ENCODE measurements at places on chromosomes 12 and 14.

DNA sequence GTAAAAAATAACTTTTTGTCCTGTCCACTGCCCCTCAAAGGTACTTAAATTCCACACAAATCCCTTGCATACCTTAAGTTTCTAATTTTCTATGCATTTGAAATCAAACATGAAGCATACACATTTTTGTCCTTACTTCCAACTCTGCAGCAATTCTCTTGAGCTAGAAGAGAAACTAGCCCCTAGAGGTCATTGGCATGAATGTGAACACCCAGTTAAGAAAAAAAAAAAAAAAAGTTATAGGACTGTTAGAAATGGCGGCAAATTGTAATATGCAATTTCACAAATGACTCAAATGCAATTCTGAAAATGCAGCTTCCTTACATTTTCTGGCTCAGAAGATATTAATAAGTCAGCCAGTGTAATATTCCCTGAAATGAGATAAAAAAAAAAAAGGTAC, 4.6 kb upstream of the ESR2 start:
- H3K4me1 ChIP-seq = no peaks in the 10 kb centered on the region
- H3K36me3 ChIP-seq = no peaks in the 10 kb centered on the region
- no peak overlapping the region for H3K27ac ChIP-seq
- H3K4me3 ChIP-seq = no peak overlapping the region
- no peak for DNase-seq

- H3K4me3 ChIP-seq = no peak overlapping the region
- peak overlapping the region; percentile 27 for H3K27ac ChIP-seq
- DNase-seq = no peak
- H3K36me3 ChIP-seq = no peaks in the 10 kb centered on the region
- no peaks in the 10 kb centered on the region for H3K27me3 ChIP-seq
Observed at GRCh38 chr14:75547552-75548250, 25.4 kb downstream of the BATF start.

DNA sequence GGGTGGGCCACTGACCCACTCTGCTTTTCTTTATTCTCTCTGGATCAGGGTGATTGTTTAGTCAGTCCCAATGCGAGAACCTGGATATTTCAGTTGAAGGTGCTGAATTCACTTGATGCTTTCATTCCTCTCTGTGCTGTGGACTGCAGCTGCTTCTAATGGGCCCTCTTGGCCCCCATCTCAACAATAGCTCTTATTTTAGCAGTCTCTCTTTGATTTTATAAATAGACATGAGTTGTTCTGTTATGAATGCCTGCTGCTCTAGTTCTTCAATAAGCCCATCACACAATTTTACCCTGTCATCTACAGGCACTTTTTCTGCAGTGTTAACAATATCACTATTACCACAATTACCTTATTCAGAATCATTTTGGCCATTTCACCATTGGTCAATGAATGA, 54.1 kb upstream of the YARS2 start:
- H3K4me1 ChIP-seq = no peaks in the 10 kb centered on the region
- no peak overlapping the region for H3K27ac ChIP-seq
- no peak for DNase-seq
- no peaks in the 10 kb centered on the region for H3K27me3 ChIP-seq
- H3K36me3 ChIP-seq = peaks cover 14% of the 10 kb centered on the region
- no peak overlapping the region for H3K4me3 ChIP-seq

DNA sequence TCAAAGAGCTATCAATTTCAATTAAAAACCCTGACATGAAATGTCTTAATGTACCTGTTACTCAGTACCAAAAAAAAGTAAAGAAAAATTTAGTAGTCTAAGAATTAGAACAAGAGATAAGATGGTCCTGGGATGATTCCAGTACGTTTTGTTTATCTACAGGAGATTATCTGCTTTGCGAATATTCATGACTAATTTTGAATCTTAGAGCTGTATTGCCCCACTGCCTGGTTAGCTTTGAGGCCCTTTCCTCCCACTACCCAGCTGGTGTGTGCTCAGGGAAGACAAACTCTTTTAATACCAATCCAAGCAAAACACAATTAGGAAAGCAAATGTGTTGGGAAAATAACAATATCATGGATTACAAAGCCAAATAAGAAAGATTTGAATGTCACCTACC, 263.5 kb downstream of the FOXG1 start:
- no peaks in the 10 kb centered on the region for H3K36me3 ChIP-seq
- H3K4me3 ChIP-seq = no peak overlapping the region
- peaks cover 18% of the 10 kb centered on the region for H3K4me1 ChIP-seq
- no peaks in the 10 kb centered on the region for H3K27me3 ChIP-seq
- no peak overlapping the region for H3K27ac ChIP-seq

DNA sequence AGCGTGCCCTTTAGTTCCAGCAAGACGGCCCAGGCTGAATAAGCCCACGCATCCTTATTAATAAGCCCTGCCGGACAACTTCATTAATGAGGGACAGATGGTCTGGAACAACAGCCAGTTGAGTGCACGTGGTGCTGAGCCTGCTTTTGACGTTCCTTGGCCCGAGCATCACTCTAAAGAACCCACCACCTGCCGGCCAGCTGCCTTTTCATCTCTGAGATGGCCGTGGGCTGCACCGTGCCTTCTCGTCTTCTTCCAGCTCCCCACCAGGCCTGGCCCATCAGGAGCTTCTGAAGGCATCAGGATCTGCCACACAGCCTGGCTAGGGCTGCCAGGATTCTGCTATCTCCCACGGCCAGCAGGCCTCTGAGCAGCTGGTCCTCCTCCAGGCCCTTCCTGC, 80.0 kb downstream of the AACS start:
- no peak overlapping the region for H3K4me3 ChIP-seq
- no peaks in the 10 kb centered on the region for H3K36me3 ChIP-seq
- no peaks in the 10 kb centered on the region for H3K27me3 ChIP-seq
- DNase-seq = no peak
- H3K4me1 ChIP-seq = no peaks in the 10 kb centered on the region
- no peak overlapping the region for H3K27ac ChIP-seq

DNA sequence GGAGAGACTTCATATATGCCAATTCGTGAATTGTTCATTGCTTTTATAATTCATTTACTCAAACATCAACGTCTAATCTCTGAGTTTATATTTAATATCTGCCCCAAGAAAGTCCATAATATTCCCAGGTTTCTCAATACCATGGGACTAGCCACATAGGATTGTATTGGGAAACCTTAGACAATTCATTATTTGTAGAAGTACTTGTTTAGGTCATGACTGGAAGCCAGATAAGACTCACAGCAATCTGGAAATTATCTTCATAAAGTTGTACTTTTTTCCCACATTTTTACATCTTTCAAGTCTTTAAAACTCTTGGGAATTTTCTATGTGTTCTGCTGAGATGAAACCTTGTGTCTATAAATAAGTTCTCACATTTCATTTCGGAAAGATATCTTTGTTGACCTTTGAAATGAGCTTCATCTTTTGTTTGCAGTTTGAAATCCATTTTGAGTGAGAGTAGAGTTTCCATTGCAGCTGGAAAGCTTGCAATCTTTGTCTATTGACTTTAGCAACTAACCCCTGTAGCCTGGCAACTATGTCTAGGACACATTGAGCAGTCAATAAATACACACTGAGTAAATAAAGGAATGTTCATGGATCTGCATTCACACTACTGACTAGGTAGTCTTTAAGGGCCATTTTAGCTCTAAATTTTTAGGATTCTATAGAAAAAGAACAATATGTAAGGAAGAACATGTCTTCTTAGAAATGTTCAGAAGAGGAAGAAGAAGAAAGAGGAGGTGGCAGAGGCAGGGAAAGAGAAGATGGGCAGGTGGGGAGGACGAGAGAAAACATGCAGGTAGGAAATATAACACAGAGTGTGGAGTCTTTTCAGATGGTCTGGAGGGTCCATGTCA, 154.4 kb downstream of the LRIG3 start:
- H3K4me3 ChIP-seq = no peak overlapping the region
- peak overlapping the region; percentile 91 for H3K27ac ChIP-seq
- no peaks in the 10 kb centered on the region for H3K36me3 ChIP-seq

GRCh38 chr14:37122288-37122687, 50.1 kb downstream of the SLC25A21 start:
- H3K4me3 ChIP-seq = no peak overlapping the region
- H3K27me3 ChIP-seq = no peaks in the 10 kb centered on the region
- DNase-seq = no peak
- H3K36me3 ChIP-seq = no peaks in the 10 kb centered on the region

DNA sequence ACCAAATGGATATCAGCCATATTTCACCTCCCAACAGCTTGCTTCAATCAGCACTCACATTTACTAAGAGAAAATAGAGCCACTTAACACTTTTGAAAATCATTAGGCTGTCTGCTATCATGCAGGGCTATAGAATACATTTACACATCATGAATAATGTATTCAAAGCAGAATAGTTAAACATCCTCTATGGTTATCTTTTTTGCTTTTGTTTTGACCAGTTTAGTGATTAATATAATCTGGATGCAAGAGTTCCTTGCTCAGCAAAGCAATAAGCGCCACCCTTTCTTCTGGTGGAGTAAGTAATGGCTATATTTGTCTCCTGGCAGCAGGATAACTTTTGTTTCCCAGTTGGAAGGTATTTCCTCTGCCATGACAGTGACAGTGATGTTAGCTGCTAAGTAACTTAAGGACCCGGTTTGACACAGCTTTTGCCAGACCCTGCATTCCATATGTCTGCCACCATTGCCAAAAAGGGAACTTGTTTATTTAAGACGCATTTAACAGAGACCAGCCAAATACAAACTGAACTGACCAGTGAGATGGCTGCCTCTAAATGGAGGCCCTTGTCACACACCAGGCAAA, 70.3 kb upstream of the NR2C1 start:
- DNase-seq = no peak
- no peaks in the 10 kb centered on the region for H3K27me3 ChIP-seq
- H3K4me3 ChIP-seq = no peak overlapping the region
- no peaks in the 10 kb centered on the region for H3K36me3 ChIP-seq
- no peak overlapping the region for H3K27ac ChIP-seq

DNA sequence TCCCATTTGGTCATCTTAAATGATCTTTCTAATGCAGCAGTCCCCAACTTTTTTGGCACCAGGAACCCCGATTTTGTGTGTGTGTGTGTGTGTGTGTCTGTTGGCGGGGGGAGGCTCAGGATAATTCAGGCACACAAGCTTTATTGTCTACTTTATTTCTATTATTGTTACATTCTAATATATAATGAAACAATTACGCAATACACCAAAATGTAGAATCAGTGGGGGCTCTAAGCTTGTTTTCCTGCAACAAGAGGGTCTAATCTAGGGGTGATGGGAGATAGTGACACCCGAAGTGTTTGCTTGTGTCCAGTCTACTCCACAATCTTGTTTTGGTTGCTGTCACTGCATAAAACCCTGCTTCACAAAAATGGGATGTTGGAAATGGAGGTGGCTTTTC, 621.1 kb upstream of the LRFN5 start:
- H3K27ac ChIP-seq = no peak overlapping the region
- H3K4me1 ChIP-seq = no peaks in the 10 kb centered on the region
- H3K27me3 ChIP-seq = no peaks in the 10 kb centered on the region
- H3K36me3 ChIP-seq = no peaks in the 10 kb centered on the region

GRCh38 chr14:34436960-34437728, 24.9 kb downstream of the SPTSSA start:
- H3K27me3 ChIP-seq = no peaks in the 10 kb centered on the region
- H3K36me3 ChIP-seq = no peaks in the 10 kb centered on the region

DNA sequence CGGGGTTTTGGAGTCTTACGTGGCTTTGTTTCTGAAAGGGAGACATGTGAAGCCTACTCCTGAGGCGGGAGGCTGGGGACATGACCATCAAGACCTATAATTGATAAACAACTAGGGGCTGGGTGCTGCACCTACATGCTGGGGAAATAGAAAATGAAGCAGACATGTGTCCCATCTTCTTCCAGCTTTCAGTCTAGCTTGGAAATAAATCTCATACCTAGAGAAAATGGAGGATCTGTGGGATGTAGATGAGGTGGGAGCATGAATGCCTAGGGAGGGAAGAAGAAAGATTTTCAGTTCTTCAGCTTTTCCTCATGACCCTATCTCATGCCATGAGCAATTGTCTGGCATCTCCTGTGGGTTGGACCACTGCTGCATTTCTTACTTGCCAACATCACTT, 22.1 kb downstream of the EMP1 start:
- peaks cover 10% of the 10 kb centered on the region for H3K4me1 ChIP-seq
- DNase-seq = no peak

DNA sequence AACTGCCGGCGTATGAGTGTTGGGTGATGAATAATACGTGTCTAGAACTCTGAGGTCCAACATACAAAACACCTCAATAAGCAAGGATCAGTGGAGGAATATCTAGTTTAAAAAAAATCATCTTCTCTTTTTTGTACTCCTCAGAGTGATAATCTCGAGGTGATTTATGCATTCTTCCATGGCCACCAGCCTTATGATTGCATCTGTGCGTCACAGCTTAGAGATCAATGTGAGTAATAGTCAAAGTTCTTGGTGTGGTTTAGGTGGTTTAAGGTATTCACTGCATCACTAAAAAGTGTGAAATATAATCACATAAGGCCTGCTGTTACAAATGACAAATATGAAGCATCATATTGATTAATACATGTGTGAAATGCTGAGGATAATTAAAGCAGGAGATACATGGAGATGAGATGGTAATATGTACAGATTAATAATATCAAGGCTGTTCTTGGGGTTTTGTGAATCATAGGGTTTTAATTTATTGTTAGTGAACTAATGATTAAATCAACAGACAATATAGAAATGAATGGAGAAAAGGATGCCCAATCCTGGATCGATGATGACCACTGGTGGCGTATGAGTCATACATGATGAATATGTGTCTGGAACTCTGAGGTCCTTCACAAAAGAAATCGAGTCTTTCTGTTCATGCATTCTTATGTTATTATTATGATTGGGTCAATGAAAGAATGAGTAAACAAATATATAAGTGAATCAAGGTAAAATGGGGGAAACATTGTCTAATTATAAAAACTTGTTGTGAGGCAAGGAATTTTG, 68.8 kb upstream of the RTL1 start:
- no peak overlapping the region for H3K4me3 ChIP-seq
- H3K27me3 ChIP-seq = no peaks in the 10 kb centered on the region
- H3K27ac ChIP-seq = no peak overlapping the region
- H3K36me3 ChIP-seq = no peaks in the 10 kb centered on the region
- no peaks in the 10 kb centered on the region for H3K4me1 ChIP-seq

DNA sequence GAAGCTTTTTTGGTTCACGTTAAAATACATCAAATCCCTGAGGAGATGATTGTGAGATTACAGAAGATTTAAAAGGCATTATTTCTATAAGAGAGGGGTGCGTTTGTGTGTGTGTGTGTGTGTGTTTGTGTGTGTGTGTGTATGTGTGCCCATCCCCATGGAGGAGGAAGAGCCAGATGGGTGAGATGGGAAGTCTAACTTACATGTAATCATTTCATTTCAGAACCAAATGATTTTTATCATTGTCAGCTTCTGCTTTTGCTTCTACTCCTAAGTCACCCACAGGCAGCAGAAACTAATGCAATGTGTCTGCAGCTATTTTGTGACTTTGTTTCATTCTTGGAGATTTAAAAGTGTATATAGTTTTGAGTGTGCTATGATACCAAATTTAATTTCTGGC, 68.7 kb downstream of the SLC4A8 start:
- no peaks in the 10 kb centered on the region for H3K4me1 ChIP-seq
- H3K36me3 ChIP-seq = no peaks in the 10 kb centered on the region
- no peak overlapping the region for H3K4me3 ChIP-seq
- H3K27ac ChIP-seq = no peak overlapping the region
- H3K27me3 ChIP-seq = no peaks in the 10 kb centered on the region
